ENCODE measurements at places on chromosomes 3 and 15.

DNA sequence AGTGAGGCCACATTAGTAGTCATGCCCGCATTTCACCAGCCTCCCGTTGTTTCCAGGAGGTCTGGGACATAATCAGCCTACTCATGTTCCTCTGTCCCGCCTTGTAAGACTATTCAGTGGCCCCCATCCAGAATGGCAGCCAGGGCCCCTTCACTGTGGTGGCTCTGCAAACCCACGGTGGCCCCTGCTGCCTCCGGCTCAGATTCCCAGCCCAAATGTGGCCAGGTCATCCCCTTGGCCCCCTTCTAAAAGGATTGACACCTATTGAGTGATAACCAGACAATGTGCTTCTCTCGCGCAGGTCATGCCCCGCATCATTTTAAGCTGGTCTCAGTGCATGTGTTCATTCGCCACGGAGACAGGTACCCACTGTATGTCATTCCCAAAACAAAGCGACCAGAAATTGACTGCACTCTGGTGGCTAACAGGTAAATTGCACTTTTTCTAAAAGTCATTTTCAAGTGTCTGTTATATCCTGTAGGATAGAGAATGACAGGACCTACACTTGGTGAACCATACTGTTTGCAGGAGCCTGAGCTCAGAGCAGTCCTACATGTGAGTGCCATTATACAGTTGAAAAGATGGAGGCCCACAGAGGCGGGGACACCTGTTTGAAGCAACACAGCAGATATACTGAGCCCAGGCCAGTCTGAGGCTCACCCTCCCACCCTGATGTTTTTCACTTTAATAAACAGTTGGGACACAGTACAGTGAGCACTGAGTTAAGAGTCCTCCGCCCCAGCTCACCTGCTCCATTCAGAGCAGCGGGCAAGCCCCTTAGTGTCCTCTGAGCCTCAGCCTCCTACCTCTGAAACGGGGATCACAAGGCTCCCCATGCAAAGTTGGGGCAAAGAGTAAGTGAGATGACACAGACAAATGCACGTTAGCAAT is 47.7 kb downstream of the PXYLP1 start:
- peak; percentile 21 for DNase-seq

DNA sequence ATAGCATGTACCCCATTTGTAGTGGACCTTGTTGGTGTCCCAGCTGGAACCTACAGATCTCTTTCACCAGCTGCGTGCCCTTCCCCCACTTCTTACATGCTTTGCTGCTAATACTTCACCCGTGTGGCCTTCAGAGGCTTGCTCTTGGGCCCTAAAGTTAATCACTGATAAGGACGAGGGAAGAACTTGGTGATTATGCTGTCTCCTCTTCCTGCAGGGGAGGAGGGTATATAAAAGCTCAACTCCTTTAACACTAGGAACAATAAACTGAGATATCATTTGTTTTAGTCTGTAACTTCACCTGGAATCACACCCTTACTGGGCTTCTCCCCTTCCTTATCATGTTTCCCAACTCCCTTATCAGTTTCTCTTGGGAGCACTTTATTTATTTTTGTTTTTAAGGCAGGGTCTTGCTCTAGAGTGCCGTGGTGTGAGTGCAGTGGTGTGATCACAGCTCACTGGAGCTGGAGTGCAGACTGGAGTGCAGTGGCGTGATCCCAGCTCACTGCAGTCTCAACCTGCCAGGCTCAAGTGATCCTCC is 43.2 kb upstream of the PIK3R4 start:
- no peak for DNase-seq

DNA sequence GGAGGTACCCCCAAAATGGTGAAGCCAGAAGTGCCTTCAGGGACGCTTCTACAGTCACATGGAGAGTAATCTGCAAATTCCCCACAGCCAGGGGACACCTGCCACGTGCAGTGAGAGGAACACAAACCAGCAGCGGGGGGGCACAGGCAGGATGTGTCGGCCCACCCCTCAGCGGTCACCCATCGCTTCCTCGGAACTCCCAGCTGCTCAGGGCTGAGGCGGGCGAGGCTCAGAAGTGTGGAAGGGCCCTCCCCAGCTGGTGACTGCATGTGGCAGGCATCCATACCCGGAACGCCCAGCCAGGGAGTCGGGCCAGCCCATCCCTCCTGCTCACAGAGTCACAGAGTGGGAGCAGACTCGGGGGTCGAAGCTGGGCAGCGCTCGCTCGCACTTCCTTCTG is 63.7 kb downstream of the SLC12A8 start:
- DNase-seq: peak; percentile 75

- DNase-seq: peak; percentile 18
Measured at GRCh38 chr15:55796321-55796965, 53.5 kb upstream of the PRTG start.

- no peak for DNase-seq
Measured at GRCh38 chr3:130787422-130788068, 40.9 kb upstream of the PIK3R4 start.

DNA sequence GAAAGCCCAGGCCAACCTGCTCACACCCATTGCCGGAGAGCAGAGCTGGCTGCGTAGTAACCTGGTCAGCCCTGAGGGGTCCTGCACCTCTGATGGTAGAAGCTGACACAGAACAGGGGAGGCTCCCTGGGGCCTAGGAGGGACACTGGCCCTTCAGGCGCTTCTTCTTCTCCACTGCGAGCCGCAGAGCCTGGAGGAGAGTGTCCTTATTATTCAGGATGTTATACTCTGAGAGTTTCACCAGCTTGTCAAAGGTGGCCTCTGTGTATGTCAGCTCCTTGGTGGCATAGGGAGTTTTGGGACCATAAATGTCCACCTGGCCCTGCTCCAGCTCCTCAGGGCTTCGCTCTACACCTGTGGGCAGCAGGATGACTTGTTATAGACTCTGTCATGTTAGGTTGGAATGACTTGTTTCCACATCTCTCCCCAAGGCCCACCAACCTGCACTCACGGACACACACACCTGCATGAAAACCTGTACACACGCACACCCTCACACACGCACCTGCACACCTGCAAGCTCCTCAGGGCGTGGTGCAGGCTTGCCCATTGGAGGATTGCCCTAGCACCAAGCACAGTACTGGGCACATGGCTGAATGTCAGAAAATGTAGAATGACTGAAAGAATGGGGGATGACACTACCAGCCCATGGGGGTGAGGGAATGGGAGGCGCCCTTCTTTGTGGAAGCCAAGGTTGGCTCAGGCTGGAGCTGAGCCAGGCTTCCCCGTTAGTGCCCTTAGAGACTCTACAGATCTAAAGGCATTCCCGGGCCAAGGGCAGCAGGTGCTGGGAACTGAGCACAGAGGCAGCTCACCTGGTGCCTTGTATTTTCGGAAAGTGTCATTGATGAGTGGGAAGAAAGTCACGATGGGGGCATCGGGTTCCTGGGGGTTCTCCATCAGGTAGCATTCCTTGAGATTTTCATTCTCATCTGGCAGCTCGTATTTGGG is 11.5 kb upstream of the EHD4 start:
- no peak for DNase-seq

DNA sequence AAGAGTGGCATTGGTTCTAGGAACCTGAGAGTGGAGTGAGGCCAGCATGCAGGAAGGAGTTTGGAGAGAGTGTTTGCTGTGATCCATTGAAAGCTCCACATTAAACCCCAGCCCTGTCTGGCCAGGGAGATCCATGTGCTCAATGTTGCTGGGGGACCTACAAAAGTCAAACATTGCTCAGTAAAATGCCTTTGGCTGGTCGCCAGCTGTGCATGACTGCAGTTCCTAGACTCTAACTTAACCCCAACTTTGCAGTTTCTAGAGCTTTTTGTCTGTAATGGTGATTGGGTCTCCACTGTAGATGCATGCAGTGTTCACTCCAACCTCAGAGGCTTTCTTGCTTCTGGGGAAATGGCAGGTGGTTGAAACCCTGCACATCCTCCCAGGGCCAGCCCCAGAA is 99.7 kb upstream of the ABHD17C start:
- DNase-seq: peak; percentile 49

GRCh38 chr15:44570361-44570760 is 33.4 kb downstream of the EIF3J start:
- DNase-seq: no peak

- peak; percentile 84 for DNase-seq
Measured at GRCh38 chr3:22244761-22245521, 493.9 kb upstream of the ZNF385D start.

- DNase-seq: no peak
Measured at GRCh38 chr3:171269542-171269941, 190.7 kb downstream of the TNIK start.

DNA sequence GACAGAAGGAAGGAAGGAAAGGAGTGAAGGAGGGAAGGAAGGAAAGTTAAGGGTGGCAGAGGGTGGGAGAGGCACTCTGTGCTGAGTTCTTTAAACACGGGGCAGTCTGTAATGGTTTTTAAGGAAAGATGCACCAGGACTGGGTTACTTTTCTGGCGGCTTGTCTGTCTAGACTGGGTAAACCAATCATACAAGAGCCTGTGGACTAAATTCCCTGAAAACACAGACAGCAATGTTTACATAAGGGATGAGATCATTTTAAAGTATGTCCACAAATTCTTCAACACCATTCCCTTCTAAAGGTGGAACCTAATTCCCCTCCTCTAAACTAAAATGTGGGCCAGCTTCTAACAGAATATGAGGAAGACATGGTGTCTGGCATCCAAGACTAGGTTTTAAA is 235.5 kb upstream of the IGF1R start:
- peak; percentile 11 for DNase-seq

GRCh38 chr3:62571916-62572315 is 198.6 kb upstream of the FEZF2 start:
- no peak for DNase-seq

- peak; percentile 48 for DNase-seq
Measured at GRCh38 chr3:15367059-15367458, 34.7 kb upstream of the SH3BP5 start.

DNA sequence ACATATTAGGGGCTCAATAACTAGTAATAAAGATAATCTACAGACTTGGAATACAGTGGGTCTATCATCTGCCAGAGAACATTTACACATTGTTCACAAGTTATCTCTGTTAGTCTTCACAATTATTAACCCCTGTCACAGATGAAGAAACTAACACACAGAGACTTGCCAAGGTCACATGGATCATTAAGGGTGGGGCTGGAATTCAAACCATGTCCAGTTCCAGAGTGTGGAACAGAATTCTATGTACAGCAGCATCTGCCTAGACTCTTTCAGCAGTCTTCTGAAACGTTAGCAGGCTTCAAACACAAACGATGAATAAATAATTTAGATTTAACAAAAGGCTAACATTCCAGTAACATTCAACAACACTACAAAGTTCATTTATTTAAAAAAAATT is 673.9 kb upstream of the NR2F2 start:
- no peak for DNase-seq

DNA sequence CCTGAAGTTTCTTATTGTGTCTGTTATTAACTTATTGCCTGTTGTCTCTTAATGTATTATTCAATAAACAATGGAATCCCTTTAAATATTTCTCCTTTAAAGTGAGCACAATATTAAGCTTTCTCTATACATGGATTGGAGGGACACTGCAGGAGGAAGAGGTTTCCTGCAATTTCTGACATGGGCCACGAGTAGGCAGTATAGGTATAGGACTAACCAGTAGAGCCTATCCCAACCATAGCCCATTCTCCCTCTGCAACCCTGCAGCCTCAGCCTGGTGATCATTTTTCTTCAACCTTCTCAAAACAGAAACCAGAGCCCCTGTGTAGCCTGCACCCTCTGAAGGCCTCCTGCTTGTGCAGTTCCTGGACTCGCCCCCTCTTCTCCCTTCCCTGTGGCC is 124.8 kb downstream of the NEK10 start:
- no peak for DNase-seq

- no peak for DNase-seq
Measured at GRCh38 chr3:70261283-70261682, 51.2 kb downstream of the MDFIC2 start.

DNA sequence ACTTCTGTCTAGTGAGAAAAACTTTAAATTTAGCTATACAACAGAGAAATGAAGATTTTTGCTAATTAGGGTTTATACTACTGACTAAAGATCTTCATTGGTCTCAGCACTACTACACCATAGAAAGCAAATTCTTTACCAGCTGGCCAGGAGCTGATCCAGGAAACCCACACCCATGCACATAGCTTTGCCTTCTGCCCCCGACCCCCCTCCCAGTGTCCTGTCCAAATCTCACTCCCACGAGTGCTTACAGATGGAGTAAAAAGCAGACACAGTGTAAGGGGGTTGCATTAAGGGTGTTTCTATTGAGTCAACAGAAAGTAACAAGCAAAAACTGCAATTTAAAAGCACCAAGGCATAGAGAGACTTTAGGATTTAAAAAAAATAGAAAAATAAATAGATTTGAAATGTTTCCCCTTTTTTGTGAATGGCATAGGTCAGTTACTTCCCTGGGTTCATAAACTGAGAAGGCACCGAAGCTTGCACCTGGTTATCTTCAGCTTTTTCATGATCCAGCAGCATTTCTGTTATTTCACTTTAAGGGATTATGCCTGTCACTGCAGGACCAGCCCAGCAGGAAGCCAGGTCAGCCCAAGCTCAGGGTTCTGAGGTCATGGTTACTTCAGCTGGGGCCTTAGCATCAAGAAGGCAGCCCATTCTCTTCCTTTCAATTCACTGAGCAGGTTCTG is 124.3 kb downstream of the CTNNB1 start:
- no peak for DNase-seq

DNA sequence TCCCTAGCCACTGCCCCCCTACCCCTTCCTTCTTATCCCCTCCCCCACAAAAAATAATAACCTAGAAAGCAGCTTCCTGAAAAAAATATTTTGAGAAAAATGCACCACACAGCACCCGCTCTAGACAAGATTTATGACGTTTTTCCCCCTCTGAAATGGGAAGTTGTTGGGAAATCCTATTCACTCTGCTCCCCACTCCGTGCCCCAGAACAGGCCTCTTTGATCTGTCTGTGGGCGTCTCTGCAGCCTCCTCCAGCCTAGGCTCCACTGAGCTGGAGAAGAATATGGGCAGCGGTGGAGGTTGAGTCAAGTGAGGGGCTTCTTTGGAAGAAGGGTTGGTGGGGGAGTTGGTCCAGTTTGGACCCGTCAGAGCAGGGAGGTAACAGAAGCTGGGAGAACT is 28.5 kb upstream of the POLG start:
- no peak for DNase-seq

DNA sequence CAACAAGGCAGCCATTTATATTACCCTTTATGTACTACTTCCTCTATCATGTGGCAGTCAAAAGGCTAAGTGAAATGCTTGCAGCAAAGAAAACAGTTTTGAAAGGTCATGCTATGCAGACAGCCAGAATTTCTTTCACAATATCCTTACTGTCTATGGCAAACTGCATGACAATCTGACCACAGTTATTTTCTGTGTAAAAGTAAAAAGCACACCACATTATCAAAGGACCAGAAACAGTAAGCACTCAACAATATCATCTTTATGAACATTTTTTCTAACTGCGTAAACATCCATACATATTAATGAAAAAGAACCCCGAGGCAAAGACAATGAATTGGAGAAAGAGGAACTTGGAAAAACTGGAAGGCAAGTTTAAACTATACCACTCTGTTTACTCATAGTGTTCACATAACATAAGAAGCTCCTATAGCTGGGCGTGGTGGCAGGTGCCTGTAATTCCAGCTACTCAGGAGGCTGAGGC is 47.9 kb downstream of the PIK3CB start:
- DNase-seq: peak; percentile 80

- DNase-seq: peak; percentile 75
Measured at GRCh38 chr15:66730168-66731021, 28.4 kb downstream of the SMAD6 start.

GRCh38 chr3:143793971-143794370 is 54.3 kb downstream of the SLC9A9 start:
- no peak for DNase-seq

- no peak for DNase-seq
Measured at GRCh38 chr3:64083575-64083974, 60.3 kb upstream of the PSMD6 start.

GRCh38 chr15:41698779-41699178 is 38.6 kb downstream of the MGA start:
- DNase-seq: peak; percentile 67
